ENCODE measurements at places on chromosomes 7 and 10.

- peak; percentile 20 for DNase-seq
Observed at GRCh38 chr7:42982604-42983115, 50.5 kb downstream of the MRPL32 start.

DNA sequence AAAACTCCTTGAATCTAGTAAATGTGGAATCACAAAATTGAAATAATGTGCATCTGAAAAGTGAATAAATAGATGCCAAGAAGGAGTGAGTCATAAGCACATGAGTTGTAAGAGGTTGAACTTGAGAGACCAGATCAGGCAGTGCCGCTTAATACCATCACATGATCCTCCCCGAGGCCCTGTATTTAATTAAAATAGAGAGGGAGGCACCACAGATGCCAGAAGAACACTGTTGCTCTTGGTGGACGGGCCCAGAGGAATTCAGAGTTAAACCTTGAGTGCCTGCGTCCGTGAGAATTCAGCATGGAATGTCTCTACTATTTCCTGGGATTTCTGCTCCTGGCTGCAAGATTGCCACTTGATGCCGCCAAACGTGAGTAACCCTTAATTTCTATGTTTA lies at the start of gene GPNMB:
GPNMB (plus strand) TSS at position 221 of the 400 bp plus-strand sequence; CDS start at position 304, 83 bp downstream.
- DNase-seq = no peak

DNA sequence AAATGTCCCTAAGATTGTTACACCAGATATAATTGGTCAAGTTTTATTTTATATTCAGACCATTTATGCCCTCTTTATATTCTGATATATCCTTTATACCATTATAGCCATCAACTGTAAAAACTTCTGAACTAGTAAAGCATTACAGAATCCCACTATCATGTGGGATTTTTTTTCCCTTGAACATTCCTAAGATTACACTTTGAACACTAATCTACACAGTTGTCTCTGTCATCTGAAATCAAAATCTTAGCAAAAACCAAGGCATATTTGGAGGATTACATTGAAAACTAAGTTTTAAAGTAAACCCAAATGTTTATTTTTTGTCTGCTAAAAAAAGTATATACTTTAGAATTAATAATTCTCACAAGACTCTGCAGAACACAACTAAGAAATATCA lies 116.2 kb upstream of the GPR22 start:
- DNase-seq = no peak

DNA sequence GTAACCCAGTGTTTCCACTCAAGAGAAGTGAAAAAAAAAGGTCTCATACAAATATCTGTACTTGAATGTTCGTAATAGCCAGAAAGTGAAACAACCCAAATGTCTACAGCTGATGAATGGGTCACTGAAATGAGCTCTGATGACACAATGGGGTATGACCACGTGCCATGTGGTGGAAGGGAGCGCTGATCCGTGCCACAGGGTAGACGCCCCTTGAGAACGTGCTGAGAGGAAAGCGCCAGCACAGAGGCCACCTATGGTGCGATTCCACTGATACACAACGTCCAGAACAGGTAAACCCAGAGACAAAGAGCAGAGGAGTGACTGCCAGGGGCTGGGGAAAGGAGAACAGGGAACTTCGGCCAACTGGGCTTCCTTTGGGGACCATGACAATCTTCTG lies 50.3 kb downstream of the MAD1L1 start:
- no peak for DNase-seq

DNA sequence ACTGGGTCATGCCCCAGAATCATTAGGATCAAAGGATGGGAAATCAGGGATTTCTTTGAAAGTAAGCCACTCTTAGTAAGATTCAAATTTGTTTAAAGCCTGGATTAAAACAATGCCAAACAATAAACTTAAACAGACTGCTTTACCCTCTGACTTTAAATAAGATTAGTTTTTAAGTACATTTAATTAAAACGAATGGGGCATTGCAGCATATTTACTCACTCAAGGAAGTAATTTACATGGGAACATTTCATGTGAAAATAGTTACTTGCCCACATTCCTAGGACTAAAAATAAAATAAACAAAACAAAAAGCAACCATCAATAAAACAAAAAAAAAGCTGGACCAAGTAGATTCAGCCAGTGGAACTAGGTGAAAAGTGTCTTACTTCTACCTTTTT lies 7.8 kb downstream of the ABLIM1 start:
- no peak for DNase-seq
